Putamen (tissue), 1 donor: ENCODE measurements at places on chromosomes 3 and 15.

DNA sequence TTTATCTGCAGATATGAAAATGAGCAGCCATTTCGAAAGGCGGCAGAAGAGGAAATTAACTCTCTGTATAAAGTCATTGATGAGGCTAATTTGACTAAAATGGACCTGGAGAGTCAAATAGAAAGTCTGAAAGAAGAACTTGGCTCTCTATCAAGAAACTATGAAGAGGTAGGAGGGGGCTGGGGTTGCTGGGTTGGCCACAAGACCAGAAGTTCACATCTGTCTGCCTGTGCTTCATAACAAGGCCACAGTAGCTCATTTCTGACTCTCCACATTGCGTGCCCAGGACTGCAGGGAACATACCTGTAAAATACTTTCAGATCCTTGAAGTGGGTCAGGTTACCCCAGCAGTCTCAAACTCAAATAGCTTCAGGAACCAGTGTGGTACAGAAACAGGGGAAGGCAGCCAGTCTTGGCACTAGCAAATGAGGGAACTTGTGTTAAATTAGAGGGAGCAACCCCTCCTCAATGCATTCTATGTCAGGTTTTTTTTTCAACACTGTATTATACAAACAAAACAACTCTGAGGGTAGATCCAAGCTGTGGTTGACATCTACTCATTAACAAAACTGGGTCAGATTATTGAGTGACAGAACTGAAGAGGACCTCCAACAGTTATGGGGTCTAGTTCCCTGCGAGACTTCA is 48.7 kb downstream of the BFSP2 start:
- no peak for DNase-seq

DNA sequence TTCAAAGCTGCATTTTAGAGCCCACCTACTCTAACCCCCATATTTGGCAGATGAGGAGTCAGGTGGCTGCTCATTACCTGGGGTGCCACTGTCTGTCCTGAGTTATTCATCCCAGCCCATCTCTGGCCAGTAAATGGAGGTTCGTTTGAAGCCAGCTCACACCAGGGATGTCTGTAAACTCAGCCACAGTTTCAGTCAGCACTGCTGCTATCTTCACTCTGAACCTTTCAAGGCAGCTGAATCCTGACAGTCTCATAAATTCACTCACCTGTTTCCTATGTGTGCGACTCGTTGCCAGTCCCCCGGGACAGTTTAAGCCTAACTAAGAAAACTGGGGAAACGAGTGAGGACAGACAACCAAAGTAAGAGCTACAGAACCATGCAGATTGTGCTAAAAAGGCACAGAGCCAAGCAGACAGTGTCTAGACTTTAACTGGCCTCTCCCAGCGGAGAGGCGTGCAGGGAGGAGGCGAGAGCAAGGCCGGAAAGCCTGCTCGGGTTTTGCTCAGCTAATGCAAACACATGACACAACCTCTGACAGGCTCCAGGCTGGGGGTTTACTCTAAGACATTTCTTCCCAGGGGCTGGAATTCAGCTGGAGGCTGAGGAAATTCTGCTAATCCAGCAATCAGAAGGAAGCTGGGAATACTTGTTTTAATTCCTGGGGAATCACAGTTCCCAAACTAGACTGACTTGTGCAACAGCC is 12.0 kb downstream of the FSTL1 start:
- no peak for DNase-seq

DNA sequence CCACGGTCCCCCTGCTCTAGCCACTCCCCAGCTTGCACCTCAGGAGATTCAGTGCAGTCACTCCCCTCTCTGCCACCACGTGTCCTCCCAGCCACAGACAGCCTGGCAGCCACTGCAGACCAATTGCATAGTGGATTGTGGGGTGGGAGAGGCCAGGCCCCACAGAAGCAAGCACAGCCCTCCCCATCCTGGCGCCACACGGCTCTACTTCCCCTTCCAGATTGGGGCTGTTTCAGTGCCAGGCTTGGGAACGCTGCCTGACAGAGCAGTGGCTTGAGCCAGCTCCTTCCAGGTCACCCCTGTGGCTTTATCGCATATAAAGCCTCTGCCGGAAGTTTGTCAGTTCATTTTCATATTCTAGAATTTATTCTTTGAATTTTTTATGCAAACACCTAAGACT is 90.7 kb downstream of the TMEM266 start:
- DNase-seq, result no peak

DNA sequence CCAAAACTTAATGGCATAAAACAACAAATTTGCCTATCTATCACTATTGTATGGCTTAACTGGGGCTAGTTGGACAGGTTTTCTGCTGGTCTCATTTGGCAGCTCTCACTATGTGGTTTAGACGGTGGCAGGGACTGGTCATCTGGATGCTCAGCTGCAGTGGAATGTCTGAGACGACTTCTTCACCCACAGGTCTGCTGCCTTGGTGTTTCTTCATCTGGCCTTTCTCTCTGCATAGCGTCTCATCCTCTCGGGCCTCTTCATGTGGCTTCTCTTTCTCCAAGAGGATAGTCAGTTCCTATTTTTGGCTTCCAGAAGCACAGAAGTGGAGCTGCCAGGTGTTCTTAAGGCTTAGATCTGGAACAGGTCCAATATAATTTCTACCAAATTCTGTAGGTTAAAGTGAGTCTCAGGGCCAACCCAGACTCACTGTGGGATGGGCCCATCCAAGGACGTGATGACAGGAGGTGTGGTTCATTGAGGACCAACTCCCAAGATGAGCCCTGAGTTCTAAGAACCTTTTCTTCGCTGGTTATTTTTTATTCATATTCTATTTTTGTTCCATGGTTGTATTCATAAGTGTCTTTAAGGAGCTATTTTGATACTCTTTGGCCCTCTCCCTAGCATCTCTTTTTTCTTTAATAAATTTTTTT is 18.6 kb downstream of the UBE2Q2 start:
- DNase-seq, result no peak

DNA sequence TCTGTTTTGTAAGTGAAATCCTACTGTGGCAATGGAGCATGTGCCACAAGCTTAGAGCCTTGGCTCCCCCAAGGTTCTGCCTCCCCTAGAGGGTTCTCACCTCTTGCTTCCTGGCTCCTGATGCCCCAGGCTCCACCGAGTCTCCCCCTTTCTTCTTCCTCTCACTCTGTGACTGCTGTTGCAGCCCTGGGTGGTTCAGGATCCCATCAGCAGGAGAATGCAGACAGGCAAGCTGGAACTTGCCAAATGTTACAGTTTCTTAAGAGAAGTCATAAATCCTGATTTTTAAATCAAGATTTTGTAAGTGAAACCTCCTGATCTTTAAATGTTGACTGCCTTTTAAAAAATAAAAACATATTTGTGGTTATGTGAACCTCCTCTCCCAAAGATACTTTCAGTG is 133.9 kb downstream of the CCNL1 start:
- no peak for DNase-seq

GRCh38 chr3:132180337-132180791 is 136.8 kb upstream of the ACP3 start:
- DNase-seq, result peak; percentile 3

- no peak for DNase-seq
Measured at GRCh38 chr3:170205302-170205701, 16.9 kb upstream of the PRKCI start.

- no peak for DNase-seq
Measured at GRCh38 chr3:73499787-73500186, 125.0 kb downstream of the PDZRN3 start.
